ENCODE measurements at places on chromosomes 2 and 18.

DNA sequence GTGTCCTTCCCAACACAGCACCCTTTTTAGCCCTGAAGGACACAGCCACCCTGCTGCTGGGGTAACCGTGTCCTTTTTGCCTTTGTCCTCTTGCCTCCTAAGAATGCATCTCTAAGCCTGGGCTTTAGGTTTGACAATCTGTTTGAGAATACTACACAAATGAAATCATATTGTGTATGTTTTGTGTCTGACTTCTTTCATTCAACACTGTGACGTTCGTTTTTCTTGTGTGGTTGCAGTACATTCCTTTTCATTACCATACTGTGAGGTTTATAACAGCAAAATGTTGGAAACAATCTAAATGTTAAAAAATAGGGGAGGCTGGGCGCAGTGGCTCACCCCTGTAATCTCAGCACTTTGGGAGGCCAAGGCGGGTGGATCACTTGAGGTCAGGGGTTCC, 11.2 kb downstream of the ASPRV1 start:
- DNase-seq: no peak

- DNase-seq: no peak
Observed at GRCh38 chr2:233013027-233013461, at the start of gene NGEF. Gene NGEF, minus strand, starts transcription at chr2:233013256. Its CDS starts 38,366 bp downstream, at chr2:232974890.

GRCh38 chr18:66077066-66077465, 326.3 kb downstream of the CDH7 start:
- DNase-seq: no peak

DNA sequence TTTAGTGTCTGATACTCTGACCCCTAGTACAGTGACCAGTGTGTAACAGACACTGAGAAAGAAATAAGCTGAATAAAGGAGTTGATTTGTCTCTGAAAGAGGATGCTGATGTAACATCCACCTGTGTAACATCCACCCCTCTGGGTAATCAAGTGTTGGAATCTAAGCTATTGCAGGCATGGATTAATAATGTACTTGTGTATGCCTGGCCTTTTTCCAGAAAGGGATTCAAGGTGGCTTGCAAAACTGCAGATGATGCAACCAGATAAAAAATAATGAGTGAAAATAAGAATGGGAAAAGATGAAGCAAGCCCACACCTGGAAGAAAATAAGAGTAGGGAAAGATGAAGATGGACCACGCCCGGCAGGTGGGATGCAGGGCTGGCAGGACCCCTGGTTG, 48.2 kb upstream of the FOXI3 start:
- no peak for DNase-seq

- DNase-seq: no peak
Observed at GRCh38 chr18:55458456-55459203, 129.4 kb downstream of the TCF4 start.

DNA sequence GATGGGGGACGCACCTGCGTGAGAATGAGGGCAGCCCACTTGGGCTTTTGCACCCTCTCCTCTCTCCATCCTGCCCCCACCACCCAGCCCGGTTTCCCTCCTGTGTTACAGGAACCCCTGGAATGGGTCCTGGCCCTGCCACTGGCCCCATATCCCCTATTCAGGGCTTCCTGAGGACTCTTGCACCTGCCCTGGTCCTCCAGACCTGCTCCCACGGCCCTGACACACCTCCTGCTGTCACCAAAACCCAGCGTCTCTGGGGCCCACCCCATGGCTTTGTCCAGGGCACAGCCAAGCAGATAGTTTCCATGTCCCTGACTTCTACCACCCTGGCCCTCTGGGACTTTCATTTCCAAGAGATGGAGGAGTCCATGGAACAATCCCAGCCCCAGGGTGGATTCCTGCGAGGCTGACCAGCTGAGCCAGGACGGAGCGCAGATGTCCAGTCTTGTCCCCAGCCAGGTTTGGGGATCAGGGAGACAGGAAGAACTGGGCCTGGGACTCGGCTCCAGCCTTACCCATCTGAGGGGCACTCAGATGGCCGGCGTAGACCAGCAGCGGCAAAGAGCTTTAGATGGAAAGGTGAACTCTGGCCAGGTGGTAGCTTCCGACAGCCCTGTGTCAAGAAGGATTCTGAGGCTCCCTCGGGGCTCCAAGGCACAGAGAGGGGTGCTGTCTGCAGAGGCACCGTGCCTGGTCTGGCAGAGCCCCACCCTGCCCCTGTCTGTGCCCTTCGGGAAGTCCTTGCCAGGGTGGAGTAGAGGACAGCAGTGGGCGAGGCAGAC, 12.0 kb downstream of the GPR35 start:
- DNase-seq: no peak

DNA sequence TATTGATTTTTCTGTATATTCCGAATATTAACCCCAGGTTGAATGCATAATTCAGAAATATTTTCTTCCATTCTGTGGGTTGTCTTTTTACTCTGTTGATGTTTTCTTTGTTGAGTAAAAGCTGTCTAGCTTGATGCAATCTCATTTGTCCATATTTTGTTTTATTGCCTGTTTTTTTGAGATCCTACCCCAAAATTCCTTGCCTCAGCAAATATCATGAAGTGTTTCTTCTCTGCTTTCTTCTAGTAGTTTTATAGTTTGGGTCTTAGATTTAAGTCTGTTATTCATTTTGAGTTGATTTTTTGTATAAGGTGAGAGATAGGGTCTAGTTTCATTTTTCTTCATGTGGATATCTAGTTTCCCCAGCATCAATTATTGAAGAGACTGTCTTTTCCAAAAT, 467.9 kb upstream of the GCFC2 start:
- DNase-seq: no peak

GRCh38 chr2:98180456-98180855, 93.5 kb downstream of the VWA3B start:
- DNase-seq: no peak

GRCh38 chr2:56133441-56133840, 50.3 kb upstream of the CCDC85A start:
- no peak for DNase-seq

DNA sequence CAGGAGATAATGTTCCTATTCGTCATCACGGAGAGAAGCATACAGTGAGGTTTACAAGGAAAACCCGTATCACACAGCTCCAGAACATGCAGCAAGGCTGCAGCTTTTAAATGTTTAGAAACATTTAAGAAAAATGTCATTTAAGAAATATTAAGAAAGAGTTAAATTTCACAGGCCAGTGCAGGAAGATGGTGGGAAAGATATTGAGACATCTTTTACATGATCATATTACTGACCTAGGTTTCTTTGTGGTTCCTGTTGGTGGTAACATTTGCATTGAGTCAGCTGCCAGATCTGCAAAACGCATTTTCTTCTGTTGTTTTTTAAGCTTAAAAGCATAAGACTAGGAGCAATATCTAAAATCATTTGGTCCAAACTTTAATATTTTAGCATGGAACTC, 44.9 kb downstream of the CPO start:
- no peak for DNase-seq

Measured in retina (tissue), 1 donor.